ENCODE measurements at places on chromosomes 4 and X.

DNA sequence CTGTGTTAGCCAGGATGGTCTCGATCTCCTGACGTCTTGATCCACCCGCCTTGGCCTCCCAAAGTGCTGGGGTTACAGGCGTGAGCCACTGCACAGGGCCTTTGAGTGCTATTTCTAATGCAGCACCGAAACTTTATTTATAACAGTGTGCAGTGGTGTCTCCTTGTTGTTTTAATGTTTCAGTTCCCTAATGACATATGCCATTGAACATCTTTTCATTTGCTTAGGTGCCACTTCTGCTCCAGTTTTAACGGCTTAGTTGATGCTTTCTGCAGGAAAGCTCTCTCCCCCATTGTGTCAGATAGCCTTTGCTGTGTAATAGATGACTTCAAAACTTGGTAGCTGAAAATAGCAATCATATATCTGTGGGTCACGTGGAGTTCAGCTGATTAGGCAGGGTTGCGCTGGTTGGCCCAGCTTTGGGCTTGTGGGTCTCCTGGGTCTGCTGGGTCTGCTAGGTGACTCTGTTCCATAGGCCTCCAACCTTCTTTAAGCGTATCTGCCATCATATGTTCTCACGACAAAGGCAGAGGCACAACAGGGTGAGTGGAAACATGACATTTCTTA, 76.4 kb upstream of the SHISA3 start:
- DNase-seq = no peak

- no peak for DNase-seq
Measured at GRCh38 chrX:71143508-71143907, 1.1 kb upstream of the NLGN3 start.

DNA sequence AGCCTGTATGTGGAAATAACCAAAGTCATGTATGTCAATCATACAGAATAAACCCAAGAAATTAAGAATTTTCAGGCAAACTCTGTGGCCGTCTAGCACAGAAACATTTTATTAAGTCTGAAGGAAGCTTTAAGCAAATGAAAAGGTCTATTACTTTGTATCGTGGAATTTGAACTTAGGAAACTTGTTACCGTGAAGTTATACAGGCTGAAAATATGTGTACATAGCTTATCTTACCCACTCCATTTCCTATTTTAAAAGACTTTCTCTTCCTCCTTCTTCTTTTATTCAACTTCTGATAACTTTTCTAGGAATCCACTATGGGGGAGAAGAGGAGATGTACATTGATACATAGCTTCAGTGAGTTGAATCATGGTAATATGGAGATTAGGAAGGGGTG, 108.3 kb downstream of the AGTR2 start:
- DNase-seq = no peak

GRCh38 chr4:4440333-4441061, 53.6 kb downstream of the NSG1 start:
- no peak for DNase-seq

Measured in brain pericyte (primary cell).